Stimulated activated effector memory CD8-positive, alpha-beta T cell treated with anti-CD3 and anti-CD28 coated beads, Interleukin-12 subunit alpha, Interleukin-12 subunit beta, amount 100 ng/mL, for 72 hours (primary cell): ENCODE measurements at places on chromosomes 2 and 18.

- no peak for DNase-seq
Measured at GRCh38 chr18:46373131-46373530, 268.9 kb downstream of the HAUS1 start.

- no peak for DNase-seq
Measured at GRCh38 chr18:63379639-63379962, 12.6 kb upstream of the KDSR start.

DNA sequence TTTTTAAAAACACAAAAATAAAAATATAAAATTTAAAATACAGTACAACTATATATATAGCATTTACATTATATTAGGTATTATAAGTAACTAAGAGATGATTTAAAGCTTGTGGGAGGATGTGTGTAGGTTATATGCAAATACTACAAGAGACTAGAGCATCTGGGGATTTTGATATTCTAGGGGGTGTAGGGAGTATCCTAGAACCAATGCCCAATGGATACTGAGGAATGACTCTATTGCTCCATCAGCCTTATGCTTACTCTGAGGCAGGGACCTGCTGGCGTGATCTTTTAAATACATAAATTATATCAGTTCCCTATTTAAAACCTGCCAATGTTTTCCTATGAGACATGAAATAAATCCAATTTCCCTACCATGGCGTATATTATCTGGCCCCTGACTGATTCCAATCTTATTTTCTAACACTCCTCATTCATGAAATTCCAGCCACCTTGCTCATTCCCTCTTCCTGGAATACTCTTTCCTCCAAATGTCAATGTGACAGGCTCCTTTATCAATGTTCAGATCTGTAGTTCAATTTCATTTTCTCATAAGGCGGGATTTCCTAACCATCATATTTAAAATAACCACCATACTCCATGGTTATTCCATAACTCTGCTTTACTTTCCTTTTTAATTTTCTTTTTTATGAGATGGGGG lies 22.2 kb downstream of the SP3 start:
- no peak for DNase-seq

GRCh38 chr2:182291296-182291695 lies 135.5 kb downstream of the PDE1A start:
- no peak for DNase-seq

GRCh38 chr2:160472839-160473251 lies 20.8 kb downstream of the RBMS1 start:
- no peak for DNase-seq

DNA sequence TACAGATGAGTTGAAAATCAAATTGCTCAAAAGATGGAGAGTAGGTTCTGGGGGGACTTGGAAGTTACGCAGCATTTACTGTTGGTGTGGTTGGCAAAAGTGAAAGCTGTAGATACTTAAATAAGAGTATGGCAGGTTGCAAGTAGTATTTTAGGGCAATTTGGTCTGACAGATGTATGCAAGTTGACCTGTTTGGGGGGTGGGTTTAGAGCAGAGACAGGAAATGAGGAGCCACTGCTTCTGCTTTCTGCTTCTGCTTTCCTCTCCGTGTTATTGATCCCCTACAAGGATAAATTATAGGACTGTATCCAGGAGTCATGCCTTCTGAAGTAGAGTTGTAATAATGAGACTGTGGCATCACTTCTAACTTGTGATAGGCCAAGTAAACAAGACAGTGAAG lies 71.2 kb downstream of the EPAS1 start:
- no peak for DNase-seq

DNA sequence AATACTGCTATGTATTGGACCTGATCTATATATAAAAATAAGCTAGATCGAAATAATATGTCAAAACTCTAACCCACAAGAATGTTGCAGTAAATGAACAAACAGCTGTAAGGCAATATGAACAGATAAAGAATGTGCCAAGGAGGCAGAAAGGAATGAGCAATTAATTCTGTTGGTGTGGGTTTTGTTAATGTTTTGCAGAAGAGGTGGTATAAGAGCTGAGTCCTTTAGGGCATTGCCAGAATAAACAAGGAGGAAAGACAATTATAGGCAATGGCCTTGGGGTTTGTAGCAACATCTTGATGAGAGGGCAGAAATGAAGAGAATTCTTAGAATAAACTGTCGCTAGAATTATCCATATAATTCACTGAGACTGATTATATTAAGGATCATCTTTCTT lies 240.9 kb upstream of the GULP1 start:
- DNase-seq = no peak
